Stimulated activated CD8-positive, alpha-beta memory T cell treated with anti-CD3 and anti-CD28 coated beads, Interleukin-4, amount 100 ng/mL, for 1 hour (primary cell): ENCODE measurements at places on chromosomes 6 and 20.

DNA sequence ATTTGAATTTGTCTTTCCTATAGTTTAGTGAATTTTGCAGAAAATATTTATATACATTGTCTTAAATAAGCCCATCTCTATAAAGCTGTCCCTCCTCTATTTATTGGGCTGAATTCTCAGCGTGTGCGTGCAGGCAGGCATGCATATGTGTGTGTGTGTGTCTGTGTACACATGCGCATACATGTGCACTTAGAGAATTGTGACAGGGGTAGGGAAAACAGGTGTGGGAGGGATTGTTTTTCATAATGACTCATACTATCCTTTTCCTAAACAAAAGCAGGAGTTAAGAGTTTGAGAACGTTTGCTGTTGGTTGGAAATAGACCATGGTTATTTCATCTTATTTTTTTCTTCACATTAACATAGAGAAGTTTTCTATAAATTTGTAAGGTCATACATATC lies 43.4 kb upstream of the FABP7 start:
- no peak for DNase-seq

GRCh38 chr6:47352194-47352920 lies 42.7 kb upstream of the TNFRSF21 start:
- no peak for DNase-seq

DNA sequence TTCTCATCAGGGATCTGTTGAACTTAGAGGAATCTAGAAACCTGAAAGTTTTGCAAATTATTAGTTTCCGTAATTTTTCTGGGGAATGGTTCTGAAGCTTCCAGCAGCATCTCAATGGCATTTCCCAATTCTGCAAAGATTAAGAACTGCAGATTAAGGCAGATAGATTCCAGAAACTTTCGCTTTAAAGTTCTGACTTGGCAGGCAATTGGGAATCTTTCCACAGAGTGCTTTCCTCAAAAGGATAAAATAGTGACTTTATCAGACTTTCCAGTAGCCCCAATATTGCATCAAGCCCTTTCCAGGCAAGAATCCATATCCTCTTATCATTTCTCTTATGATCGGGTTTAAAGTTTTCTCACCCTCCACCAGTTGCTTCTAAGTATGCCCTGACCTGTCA lies 261.1 kb downstream of the FNDC1 start:
- no peak for DNase-seq

- no peak for DNase-seq
These were observed 680.0 kb downstream of the RNF144B start for GRCh38 chr6:19067165-19067564.

GRCh38 chr20:49276961-49277785 lies 684 bp downstream of the ZNFX1 start:
- DNase-seq = peak; percentile 11

GRCh38 chr20:46673394-46674252 lies 15.6 kb downstream of the TP53RK start:
- DNase-seq = no peak

DNA sequence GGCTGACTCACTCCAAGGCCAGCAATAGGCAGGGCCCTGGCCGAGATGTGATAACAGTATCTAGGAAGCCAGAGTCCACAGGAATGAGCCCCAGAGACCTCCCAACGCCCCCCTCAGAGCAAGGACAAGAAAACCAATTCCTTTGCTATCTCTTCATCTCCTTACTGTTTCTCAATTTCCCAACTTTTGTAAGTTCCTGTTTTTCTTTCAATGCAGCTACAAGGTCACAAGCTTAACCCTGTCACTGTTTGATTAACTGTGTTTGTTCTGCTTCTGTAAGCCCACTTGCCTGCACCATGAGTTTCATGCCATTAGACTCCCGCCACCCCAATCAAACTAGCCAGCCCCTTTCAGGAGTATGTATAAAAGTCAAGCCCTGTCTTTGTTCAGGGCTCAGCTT lies 3.5 kb downstream of the FKBP1C start:
- no peak for DNase-seq

- no peak for DNase-seq
These were observed 12.7 kb downstream of the CGA start for GRCh38 chr6:87082160-87082721.

DNA sequence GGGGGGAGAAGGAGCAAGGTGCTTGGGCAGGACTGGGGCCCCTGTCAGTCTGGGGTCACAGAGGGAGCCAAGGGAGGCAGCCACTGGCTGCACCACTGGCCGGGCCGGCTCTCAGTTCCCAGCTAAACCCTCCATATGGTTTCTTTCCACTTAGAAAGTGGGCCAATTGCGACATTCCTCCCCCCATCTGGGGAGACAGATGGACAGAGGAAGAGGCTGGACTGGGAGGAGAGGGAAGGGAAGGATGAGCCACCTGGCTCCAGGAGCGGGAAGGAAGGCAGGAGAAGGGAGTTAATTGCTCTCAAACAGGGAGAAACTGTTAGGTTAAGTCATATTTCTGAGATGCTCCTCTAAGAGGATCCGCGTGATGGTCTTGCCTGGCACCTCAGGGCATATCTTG lies 82.2 kb downstream of the GRM4 start:
- DNase-seq = no peak

GRCh38 chr20:5864873-5865587 lies 85.3 kb downstream of the TRMT6 start:
- DNase-seq = no peak

DNA sequence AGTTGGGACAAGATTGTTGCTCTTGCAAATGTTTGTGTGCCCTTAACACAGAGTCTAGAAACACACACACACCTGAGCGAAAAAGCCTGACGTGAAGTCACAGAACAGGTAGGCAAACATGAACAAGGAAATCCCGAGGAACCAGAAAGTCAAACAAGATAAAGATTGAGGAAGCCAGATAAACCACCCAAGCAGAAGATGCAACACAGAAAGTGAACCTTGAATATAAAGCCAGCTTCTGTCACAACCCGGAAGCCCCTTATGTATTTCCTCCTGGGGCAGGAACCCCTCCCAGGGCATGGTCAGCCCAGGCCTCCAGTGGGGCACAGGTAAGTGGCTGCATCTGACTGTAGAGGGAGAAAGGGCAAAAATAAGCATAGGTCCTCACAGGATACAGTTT lies 158.2 kb upstream of the SUPT3H start:
- no peak for DNase-seq
